Effector CD4-positive, alpha-beta T cell (primary cell): ENCODE measurements at places on chromosomes 11 and 22.

GRCh38 chr11:19332476-19332875 is 91.7 kb upstream of the E2F8 start:
- DNase-seq = no peak

DNA sequence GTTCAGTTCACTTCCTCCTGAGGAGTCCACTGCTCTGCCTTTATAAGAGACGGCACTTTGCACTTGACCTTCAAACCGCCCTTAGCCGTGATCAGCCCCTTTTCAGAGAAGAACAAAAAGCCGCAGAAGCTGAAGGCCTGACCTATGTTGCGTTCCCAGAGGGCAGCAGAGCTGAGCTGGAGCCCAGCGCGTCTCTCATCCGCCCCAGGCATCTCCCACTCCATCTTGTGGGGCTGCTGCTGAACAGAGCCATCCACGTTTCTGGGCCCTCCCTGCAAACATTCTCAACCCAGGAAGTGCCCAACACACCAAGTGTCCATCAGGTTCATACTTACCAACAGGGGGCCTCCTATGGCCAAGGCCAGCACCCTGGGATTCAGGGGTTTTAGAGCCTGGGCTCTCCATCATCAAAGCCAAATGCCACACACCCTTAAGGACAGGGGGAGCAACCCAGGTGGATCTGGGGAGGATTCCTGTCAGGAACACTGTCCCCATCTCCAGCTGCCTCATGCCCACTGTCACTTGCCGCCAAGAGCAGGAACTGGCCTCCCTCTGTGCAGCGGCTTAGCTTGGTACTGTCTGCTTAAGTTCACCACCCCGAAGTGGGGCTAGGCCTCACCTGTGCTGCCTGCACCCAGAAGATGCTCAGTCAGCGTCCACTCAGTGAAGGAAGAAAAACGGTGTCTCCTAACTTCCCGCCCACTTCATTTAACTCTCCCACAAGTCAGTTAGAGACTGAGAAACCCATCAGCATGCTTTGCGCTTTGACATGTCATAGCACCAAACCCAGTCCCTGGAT is 16.0 kb upstream of the EFCAB6 start:
- no peak for DNase-seq

GRCh38 chr11:94731880-94732601 is 36.1 kb upstream of the AMOTL1 start:
- DNase-seq = no peak

DNA sequence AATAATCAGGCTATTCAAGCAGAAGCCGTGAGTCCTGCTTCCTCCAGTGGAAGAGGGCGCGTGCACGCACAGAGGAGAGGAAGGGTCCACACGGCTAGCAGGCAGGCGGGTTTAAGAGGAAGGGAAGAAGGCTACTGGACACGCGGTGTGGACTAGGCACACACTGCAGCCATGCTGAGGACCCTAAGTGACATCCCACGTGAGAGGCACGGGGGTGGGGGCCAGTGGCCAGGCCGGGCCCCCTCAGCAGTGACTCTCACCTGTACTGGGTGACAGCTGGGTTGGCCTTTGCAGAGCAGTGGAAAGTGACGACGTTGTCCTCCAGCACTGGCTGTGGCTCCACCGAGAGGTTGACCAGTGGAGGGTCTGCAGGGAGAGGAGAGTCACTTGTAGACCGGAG is 100.6 kb downstream of the ST3GAL4 start:
- no peak for DNase-seq

DNA sequence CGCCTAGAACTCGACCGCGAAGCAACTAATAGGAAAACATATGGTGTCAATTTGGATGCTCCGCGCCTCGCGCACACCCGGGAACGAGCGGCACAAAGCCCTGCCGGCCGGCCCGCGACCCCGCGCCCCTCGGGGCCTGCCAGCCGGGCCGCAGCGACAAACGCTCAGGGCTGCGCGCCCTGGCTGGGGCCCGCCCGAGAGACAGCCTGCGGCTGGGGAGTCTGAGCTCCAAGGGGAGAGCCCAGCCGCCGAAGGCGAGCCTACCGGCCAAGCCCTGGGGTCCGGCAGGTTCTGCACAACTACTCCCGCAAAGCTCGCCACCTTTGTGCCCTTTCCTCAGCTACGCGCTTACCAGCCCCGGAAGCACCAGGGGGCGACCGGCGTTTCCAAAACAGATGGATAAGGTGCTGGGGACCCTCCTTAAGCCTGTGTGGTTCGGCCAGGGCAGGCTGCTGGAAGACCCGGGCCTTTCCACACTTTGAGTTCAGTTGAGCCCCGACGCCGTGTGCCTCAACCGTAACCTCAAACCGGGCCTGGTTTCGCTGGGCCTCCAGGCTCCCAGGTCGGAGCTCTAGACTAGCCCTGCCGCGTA is 6.0 kb downstream of the PAX6 start:
- no peak for DNase-seq

- DNase-seq = no peak
Observed at GRCh38 chr11:71095294-71095850, 157.0 kb downstream of the SHANK2 start.

DNA sequence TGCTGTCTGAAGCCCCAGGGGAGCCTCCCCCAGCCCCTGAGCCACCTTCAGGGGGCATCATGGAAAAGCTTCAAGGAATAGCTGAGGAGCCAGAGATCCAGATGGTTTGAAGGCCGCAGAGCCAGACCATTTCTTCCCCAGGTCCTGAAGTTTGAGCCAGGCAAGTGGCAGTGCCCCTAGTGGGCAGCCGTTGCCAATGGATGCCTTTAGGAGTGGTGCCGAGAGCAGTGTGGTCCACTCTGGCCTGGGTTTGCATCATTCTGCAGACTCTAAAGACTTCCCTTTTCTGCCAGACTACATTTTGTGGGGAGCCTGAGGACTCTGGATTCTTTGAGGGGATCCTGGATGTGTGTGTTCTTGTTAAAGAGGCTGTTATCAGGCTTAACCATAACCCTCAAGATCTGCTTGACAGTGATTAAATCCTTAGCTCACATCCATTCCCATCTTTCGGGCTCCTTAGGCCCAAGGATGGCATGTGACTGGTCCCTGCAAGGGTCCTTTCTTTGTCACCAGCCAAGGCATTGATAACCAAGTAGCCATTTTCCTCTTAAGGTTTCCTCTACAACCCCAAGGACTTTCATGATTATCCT is 13.1 kb downstream of the HINFP start:
- DNase-seq = no peak

DNA sequence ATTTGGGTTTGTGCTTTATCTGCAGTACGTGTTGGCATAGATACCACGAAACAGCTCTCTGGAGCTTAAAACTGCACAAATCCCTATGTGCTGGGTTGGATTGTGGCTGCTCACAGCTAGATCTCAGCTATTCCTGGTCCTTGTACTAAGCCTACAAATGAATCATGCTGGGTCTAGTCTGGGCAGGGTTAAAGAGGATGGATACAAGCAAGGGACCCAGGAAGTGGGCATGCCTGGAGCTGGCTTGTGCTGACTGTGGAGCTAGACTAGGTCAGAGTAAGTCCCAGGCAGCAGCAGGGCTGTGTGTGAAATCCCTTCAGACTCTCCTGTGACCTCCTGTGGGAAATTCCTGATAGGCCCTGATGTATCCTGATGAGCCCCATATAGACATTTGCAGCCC is 3.9 kb upstream of the E2F8 start:
- DNase-seq = no peak

DNA sequence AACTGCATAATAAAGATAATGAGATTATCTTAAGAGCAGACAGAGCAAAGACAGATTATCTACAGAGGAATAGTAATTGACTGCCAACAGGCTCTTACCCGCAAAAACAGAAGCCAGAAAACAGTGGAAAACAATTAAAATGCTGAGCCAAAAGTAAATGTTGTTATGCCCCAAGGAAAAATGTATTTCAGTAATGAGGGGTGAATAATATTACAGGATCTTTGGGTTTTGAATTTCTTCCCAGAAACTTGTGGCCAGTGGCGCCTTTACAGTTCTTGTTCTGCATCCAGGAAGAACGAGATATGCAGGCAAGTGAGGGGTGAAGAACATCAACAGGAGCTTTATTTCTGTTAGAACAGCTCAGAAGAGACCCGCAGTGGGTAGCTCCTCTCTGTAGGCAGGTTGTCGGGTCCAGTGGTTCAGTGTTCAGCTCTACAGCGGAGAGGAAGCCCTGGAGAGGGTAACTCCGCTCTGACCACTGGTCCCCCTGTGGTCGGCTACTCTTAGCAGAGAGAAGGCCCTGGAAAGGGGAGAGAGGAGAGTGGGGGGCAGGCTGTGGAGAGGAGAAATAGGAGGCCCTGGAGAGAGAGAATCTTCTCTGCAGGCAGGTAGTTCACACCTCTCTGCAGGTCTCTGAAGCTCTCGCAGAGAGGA is 51.8 kb upstream of the SC5D start:
- no peak for DNase-seq

DNA sequence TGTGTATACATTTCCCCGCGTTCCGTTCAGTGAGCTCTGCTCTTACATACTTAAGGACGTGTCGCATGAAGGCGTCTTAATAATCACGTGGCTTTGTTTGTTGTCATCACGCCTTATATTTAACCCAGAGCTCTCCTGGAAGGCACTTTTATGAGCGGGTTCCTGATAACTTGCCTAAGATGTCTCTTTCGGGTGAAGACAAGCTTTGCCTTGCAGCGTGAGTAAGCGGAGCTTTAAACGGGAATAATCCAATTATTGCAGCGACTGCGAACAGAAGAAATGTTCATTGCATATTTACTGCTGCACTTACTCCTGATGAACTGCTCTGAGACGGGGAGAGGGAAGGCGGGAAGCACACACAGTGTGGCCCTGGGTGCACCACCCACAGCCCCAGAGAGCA is 1128.2 kb downstream of the BRD1 start:
- no peak for DNase-seq

DNA sequence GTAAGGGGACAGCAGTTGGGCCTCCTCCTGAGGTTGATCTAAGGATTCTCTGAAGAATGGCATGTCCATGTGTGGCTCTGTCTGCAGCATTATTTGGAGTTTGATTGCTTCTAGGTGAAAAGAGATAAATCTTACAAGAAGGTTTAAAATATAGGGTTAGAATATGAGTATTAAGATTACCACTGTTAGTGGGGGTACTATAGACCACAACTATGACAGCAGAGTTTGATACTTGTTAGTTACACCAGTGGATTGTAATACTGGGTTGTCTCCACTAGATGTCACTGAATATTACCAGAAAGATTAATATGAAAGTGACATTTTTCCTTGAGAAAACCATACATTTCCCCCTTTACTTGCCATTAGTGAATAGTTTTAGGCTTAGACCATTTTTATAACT is 47.9 kb downstream of the ZNF280B start:
- no peak for DNase-seq

- no peak for DNase-seq
Observed at GRCh38 chr11:88620568-88621130, 283.1 kb upstream of the CTSC start.

DNA sequence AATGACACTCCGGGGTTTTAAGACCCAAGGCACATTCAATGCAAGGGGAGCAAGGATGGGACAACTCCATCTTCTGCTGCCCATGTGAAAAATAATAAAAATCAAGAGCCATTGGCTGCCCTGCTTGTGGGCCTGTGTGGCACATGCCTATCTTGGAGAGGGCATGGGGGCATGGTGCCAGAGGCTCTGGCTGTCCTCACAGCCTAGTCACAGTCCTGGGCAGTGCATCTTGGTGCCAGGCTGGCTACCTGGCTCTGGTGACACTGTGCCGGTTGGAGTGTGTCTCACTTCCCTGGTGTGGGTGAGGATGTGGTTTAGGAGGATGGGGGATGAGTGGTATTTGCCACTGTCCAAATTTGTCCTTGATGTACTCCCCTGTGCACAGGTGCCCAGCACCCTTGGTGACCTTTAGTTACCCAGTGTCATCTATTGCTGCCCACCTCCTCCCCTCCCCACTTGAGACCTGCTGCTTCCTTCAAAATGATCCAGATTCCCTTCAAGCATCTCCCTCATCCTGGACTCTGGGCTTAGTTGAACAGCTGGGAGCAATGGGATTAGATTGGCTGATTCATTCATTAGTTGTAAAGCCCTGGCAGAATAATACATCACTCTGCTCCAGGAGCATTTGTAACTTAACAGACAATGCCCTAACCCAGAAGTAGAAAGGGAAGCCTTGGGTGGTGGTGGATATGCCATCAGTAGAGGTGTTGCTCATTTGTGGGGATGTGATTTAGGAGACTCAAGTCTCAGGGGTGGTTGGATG is 4.6 kb downstream of the TMEM86A start:
- no peak for DNase-seq

DNA sequence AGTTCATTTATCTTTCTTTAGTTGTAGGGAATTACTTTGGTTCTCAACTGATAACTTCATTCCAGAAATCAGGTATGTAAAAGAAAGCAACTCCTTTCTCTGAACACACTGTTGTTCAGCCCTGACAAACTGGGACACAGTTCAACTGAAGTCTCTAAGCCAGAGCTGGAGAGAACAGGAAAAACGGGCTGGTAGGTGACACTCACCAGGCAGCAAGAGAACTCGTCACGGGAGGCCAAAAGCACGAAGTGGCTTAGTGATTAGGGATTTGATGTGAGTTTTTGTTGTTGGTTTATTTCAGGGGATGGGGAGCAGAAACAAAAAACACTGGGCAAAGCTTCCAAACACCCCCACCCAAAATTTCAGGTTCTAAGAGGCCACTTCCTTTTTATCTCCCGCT is 54.1 kb downstream of the MYH9 start:
- no peak for DNase-seq

DNA sequence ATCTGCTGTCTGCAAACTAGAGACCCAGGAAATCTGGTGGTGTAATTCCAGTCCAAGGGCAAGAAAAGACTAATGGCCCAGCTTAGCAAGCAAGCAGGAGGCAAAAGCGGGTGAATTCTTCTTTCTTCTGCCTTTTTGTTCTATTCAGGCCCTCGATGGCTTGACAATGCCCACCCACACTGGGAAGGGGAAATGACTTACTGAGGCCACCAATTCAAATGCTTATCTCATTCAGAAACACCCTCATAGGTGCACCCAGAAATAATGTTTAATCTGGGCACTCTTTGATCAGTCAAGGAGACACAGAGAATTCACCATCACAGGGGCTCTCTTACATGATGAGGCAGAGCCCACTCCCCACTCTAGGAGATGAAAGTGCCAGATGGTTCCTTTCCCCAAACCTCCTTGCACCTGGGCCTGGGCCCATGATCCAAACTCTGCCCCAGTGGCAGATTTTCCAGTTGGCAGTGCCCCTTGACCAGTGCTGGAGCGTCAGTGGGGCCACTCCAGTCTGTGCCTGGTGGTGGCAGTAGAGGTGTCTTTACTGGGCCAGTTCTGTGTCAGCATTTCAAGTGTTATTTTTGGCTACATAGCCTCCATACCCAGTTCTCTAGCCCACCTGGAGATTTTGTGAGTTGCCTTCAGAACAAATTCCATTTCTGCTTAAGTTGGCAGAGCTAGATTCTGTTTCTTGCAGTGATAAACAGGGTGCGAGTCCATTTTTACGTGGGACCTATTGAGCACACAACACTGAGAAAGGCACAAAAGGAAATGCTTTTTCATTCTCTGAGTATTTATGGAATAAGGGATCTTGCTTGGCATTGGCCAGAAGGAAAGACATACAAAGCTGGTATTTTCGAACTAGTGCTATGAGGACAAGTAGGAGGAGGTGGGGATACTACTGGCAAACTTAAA is 7.5 kb downstream of the ELMOD1 start:
- no peak for DNase-seq

DNA sequence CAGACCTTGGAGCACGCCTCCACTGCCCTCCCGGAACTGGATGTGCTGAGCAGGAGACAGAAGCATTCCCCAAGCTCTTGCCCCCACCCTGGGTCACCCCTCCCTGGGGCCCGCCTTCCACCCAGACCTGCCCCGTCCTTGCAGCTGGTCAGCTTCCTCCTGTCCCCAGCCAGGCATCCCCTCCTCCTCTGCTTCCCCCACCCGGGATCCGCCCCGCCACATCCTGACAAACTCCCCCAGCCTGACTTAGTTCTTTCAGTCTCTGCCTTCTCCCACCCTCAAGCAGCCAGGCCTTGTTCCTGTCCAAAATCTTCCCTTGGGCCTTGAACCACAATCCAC is 1.1 kb upstream of the PLXNB2 start:
- DNase-seq = no peak
